Hypothalamus (tissue), 51 donors: ENCODE measurements at places on chromosomes 3 and 15.

- DNase-seq = no peak
These were observed 231.8 kb downstream of the RBMS3 start for GRCh38 chr3:29512641-29513040.

DNA sequence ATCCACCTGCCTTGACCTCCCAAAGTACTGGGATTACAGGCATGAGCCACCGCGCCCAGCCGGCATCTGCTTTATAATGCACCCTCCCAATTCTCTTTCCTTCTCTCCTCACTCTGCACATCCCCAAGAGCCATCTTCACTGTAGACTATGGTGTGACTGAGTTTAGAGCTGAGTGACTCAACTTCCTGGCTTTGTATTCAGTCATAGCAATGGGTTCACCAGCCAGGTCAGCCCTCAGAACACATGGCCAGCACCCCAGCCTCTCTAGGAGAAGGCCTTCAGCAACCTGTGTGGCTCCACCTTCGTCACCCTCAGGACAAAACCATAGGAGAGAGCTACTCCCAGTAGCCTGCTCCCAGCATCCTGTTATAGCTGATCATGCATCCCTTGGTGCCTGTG, 33.0 kb downstream of the ARID3B start:
- DNase-seq = no peak

DNA sequence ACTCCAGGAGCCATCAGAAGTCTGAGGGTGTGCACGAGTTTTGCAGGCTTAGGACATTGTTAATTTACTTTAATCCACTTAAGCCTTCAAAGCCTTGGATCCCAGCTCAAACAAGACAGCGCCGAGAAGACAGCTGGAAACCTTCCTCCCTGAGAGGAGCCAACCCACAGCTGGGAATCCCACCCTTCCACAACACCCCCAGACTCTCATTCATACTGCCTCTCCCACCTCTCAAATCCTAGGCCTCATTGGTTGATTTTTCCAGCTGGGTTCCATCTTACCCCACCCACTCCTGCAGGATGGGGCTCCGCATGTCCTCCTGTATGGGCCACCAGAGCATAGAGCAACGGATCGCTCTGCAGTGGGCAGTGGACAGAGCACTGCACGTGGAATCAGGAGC, 80.4 kb downstream of the SEMA5B start:
- DNase-seq = no peak

- DNase-seq = no peak
These were observed 82.6 kb downstream of the PDZRN3 start for GRCh38 chr3:73542136-73542535.

DNA sequence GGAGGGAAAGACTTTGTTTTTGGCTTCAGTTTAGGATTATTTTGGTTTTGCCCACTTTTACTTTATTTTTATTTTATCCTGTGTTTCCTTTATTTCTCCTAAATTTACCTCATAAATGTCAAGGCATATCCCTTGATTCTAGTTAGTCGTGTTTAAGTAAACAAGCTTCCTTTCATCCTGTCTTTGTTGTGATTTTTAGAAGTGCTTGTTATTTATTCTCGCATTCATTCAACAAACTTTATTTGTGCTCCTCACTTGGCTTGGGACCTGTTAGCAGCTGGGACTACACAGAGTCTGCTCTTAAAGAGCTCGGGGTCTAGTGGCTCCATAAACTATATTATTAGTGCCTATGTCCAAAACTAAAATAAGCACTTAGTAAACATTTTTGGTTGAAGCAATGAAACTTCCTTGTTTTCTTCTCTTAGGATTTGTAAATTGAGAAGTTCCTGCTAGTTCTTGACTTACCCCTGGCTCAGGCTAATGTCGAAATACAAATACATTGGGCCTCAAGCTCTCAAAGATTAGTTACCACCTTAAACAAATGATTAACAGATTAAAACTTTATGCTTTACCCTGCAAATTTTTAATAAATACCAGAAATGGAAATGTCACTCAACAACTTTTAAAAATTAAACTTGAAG, 19.0 kb upstream of the DMXL2 start:
- DNase-seq = no peak

DNA sequence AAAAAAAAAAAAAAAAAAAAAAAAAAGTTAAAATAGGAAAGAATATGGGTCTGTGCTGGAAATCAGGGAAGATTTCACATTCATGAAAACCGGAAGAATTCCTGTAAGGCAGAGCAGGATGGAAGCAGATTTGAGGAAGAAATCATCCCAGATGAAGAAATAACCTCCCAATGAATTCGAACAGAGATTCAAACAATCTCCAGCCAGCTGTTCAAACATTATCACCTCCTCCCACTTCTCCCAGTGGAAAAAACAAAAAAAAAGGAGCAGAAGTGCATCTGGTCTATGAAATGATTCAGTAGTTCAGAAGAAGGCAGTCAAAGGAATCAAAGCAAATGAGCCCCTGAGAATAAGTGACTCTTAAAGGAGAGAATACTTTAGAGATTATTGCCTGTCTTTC, 33.1 kb downstream of the CP start:
- no peak for DNase-seq

DNA sequence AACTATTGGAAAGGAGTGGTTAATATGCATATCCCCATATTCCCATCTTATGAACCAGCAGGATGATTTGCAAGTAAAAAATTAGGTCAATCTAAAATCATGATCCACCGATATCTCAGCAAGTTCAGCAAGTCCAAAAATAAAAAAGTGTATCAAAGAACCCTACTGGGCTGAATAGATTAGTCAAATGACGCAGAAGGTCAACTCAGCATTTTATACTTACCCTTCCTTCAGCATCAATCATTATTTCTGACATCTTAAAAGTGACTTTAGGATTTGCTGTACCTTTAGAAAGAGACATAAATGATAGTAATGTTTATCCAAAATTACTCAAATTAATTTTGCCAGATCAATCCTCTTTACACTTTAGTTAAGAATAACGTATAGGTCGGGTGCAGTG, 32.6 kb downstream of the DPP8 start:
- no peak for DNase-seq
